Activated naive CD8-positive, alpha-beta T cell treated with anti-CD3 and anti-CD28 coated beads, Interleukin-2, amount 10 ng/mL, durations not matched to agents 7 days and 5 days (primary cell): ENCODE measurements at places on chromosomes 4 and X. TPM values are rescaled to one million over a fixed set of nuclear protein-coding genes. Genes with fewer than 3 reads are reported as not detected.

DNA sequence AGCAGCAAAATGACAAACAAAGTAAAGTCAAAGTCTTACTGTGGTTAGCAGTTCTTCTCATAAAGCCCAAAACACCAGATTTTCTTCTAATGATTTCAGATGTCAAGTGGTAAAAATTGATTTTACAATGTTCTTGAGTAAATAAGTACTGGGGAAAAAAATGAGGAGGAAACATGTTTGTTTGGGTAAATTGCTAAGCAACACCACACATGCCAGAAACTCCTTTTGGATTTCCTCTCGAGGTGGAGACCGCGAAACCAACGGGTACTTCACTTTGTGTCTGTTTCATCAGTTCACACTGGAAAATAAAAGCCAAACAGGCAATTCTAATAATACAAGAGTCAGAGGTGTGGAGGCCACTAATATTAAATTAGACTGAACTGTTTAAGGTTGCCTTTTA, 4.6 kb upstream of the PKD2 start:
- H3K4me3 ChIP-seq: no peak overlapping the region
- no peak for DNase-seq
- H3K36me3 ChIP-seq: no peaks in the 10 kb centered on the region

DNA sequence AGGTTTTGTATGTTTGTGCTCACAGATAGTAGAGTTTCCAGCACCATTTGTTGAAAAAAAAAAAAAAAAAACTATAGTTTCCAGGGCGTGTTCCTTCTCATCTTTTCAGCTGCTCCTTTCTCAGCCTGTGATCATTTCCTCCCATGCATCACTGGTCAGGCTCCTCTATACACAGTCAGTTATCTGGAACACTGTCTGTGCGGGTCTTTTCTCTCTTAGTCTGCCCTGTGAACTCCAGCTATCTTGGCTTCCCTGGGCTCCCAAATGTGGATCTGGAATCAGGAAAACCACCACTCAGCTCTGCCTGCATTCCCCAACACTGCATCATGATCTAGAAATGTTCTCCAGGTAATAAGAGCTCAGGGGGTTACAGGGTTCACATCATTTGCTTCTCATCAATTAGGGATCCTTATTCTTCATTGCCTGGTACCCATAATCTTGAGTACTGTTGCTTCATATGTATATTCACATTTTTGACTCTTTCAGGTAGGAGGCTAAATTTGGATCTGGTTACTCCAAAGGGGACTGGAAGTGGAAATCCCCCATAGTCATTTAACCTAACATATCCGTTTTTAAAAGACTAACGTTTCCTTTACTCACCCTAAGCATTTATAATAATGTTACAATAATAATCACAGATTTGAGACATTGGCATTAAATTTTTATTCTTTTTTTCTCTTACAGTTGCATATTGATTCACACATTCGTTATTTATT, 221.8 kb upstream of the KLF3 start:
- H3K27me3 ChIP-seq: no peaks in the 10 kb centered on the region
- peaks cover 4% of the 10 kb centered on the region for H3K36me3 ChIP-seq
- H3K27ac ChIP-seq: no peak overlapping the region
- no peak for DNase-seq
- no peak overlapping the region for H3K4me3 ChIP-seq
- peaks cover 1% of the 10 kb centered on the region for H3K4me1 ChIP-seq

- H3K4me1 ChIP-seq: no peaks in the 10 kb centered on the region
- peaks cover 3% of the 10 kb centered on the region for H3K27me3 ChIP-seq
- no peak overlapping the region for H3K27ac ChIP-seq
- no peak overlapping the region for H3K4me3 ChIP-seq
Observed at GRCh38 chr4:52850406-52851124, 11.6 kb upstream of the RASL11B start.

DNA sequence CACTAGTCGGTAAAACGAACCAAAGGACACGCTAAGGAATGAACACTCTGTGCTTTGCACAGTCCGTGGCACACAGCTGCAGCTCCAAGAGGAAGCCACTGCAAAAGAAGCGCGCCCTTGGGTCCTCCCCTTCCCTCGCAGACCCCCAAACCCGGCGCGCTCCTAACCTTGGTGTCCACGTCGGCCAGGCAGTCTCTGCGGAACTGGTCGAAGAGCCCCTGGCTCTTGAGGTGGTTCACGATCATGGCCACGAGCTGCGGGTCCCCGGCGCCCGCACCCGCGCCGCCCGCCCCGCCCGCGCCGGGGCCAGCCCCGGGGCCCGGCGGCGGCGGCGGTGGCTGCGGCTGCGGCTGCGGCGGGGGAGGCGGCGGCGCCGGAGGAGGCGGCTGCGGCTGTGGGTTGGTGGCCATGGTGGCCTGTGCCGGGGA, 333 bp downstream of the BOD1L1 start:
- no peak for DNase-seq
- H3K27ac ChIP-seq: peak overlapping the region; percentile 96
- peaks cover 21% of the 10 kb centered on the region for H3K4me1 ChIP-seq
- peak overlapping the region; percentile 96 for H3K4me3 ChIP-seq
- peaks cover 11% of the 10 kb centered on the region for H3K36me3 ChIP-seq
- no peaks in the 10 kb centered on the region for H3K27me3 ChIP-seq

- H3K27me3 ChIP-seq: peaks cover 13% of the 10 kb centered on the region
- H3K27ac ChIP-seq: no peak overlapping the region
- H3K4me3 ChIP-seq: no peak overlapping the region
- peaks cover 2% of the 10 kb centered on the region for H3K36me3 ChIP-seq
- DNase-seq: no peak
- no peaks in the 10 kb centered on the region for H3K4me1 ChIP-seq
Observed at GRCh38 chr4:48799157-48799556, 19.1 kb upstream of the FRYL start.

DNA sequence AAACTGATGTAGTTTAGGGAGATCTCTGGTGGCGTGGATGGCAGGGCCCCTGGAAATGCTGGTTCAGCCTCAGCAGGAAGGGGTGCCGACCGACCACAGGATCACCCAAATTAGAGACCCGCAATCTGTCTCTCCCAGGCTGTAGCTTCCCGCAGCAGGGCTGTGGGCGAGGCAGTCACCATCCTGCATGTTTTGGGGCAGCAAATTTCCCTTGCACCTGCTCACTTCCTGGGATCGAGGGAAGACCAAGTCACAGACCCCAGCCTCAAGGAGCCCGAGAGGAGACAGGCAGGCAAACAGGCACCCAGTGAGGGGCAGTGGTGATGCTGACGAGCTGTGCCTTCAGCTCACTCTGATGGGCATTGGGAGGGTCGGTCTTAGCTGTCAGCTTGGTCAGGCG, 21.2 kb upstream of the GPR78 start:
- no peaks in the 10 kb centered on the region for H3K27me3 ChIP-seq
- no peak overlapping the region for H3K4me3 ChIP-seq
- DNase-seq: no peak
- no peaks in the 10 kb centered on the region for H3K36me3 ChIP-seq
- no peaks in the 10 kb centered on the region for H3K4me1 ChIP-seq

The EGFL6 gene
- 17.6 TPM for total RNA-seq

The ABRAXAS1 gene
- total RNA-seq: 20.1 TPM

The WDR17 gene
- total RNA-seq: 0.58 TPM
